ENCODE measurements at places on chromosomes 6 and 20. TPM values are rescaled to one million over a fixed set of nuclear protein-coding genes. Genes with fewer than 3 reads are reported as not detected.

The SGK2 gene
- total RNA-seq = 0.47 TPM

The LRRC73 gene
- 0.30 TPM for total RNA-seq

The OR5V1 gene
- total RNA-seq = not detected

The KCNQ5 gene
- 0.82 TPM for total RNA-seq

The CCM2L gene
- total RNA-seq = 0.23 TPM

The SSR1 gene
- 85.5 TPM for total RNA-seq

The PDE10A gene
- total RNA-seq = 1.9 TPM

The EYA2 gene
- 0.70 TPM for total RNA-seq

The MCCD1 gene
- not detected for total RNA-seq

The LCA5 gene
- total RNA-seq = 2.1 TPM

The TSPO2 gene
- total RNA-seq = not detected

The BPIFB4 gene
- total RNA-seq = 0.23 TPM

The SIRPG gene
- total RNA-seq = not detected

The RIMS4 gene
- 0.59 TPM for total RNA-seq

The CLPSL1 gene
- total RNA-seq = not detected

The ARMC2 gene
- 1.9 TPM for total RNA-seq

The NKX2-2 gene
- not detected for total RNA-seq

The SLC12A5 gene
- total RNA-seq = under 0.01 TPM

The HDGFL1 gene
- total RNA-seq = not detected

The HLA-DRB5 gene
- not detected for total RNA-seq

The BHLHE23 gene
- not detected for total RNA-seq

The TMEM244 gene
- not detected for total RNA-seq

The SLPI gene
- total RNA-seq = not detected

The GATA5 gene
- total RNA-seq = 1.7 TPM

The DDO gene
- total RNA-seq = 1.7 TPM

The NMBR gene
- not detected for total RNA-seq

The TBC1D7 gene
- 25.3 TPM for total RNA-seq

The CYB5R4 gene
- total RNA-seq = 2.7 TPM

The RGS17 gene
- total RNA-seq = 12.7 TPM

The C2 gene
- total RNA-seq = 0.90 TPM

The XKR7 gene
- total RNA-seq = not detected

The RSPH4A gene
- total RNA-seq = 0.08 TPM

The CCN6 gene
- not detected for total RNA-seq

The HLA-DOB gene
- not detected for total RNA-seq

The NOTCH4 gene
- 0.82 TPM for total RNA-seq

The ZSCAN26 gene
- 11.5 TPM for total RNA-seq

The LY6G6F gene
- total RNA-seq = not detected

The IL17F gene
- not detected for total RNA-seq

The NKX2-4 gene
- total RNA-seq = under 0.01 TPM

The TRIM10 gene
- total RNA-seq = not detected

The SLC13A3 gene
- 1.3 TPM for total RNA-seq

Data from smooth muscle cell of the coronary artery (primary cell).